ENCODE measurements at places on chromosomes 5 and 9.

DNA sequence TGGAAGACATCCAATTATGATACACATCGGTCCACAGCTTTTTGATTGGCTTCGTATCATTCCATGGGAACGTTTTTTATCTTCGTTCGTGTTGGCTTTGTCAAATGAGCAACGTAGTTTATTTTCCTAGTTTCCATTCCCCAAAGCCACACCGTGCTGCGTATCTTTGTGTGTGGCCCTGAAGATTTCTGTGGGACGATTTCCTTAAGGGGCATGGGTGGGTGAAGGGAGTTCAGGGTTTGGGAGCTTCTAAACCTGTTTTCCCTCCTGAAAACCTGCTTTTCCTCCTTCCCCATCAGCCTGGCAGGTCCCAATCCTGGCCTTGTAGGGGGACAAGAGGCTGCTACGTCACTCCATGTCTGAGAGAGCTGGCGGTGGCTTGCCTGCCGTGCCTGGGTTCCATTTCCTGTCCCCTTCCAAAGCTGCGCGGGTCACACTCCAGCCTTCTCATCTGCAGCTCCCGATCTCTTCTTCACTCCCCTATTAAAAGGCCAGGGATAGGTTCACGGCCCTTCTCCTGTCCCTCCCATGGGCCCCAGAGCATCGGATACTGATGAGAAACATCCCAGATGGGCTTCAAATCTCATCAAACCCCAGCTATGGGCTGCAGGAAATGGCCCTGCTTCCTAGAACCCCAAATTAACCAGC lies 23.5 kb upstream of the ASS1 start:
- DNase-seq: no peak

GRCh38 chr9:100505564-100506159 lies 32.7 kb downstream of the TMEFF1 start:
- peak; percentile 4 for DNase-seq

DNA sequence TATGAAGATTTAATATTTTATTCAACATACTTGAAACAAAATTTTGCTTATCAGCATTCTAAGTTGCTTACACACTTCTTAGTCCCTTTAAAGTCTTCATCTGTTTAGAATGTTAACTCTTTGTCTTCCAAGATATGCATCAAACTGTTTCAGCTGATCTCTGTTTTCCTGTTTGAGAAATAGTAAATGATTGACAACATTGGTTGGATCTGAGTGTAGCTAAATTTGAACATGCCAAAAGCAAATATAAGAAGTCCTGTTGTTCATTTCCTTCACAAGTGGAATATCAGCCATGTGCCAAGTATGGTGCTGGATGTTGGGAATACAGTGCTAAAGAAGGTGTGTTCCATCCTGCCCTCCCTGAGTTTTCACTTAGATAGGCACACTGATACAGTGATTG lies 430.4 kb downstream of the EBF1 start:
- no peak for DNase-seq

DNA sequence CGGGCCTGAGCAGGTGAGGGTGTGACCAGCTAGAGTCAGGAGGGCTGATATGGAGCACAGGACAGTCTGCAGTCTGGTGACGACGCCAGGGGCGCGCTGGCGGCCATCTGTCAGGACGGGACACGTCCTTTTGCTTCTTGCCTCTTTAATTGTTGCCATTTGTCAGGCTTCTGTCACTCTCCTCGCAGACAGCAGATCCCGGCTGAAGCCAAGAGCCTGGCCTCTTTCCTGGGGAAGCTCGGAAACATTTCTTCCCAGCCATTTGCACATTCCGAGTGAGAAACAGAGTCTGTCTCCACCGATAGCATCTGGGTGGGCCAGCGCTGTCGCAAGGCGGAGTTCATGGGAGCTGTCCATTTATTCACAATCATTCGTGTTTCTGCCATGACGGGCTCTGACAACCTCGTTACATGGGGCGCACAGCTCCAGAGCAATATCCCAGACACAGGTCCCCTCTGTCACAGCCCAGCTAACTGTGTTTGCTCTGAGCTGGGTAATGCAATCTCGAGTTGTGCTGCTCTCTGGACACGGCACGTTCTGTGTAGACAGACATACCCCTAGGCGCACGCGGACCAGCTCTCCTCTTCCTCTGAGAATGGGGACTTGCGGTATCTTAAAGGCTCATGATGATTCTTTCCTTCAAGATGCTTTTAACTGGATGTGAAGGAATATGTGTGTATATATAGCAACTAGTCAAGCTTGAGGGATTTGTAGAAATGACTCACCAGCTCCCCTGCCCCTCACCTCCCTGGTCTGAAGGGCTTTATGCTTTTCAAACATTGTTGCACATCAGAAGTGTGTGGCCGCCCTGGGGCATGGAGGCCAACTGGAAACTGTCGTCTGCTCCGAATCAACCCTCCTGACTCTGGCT lies 105.3 kb upstream of the FCN2 start:
- DNase-seq: peak; percentile 58

- DNase-seq: no peak
Observed at GRCh38 chr5:126066836-126067235, 356.4 kb upstream of the GRAMD2B start.

- no peak for DNase-seq
Observed at GRCh38 chr5:171366645-171367044, 21.0 kb upstream of the NPM1 start.

- no peak for DNase-seq
Observed at GRCh38 chr9:70502690-70503089, 88.2 kb upstream of the KLF9 start.

- DNase-seq: no peak
Observed at GRCh38 chr9:14451949-14452348, 138.0 kb upstream of the NFIB start.

- no peak for DNase-seq
Observed at GRCh38 chr5:171664489-171664888, 121.1 kb upstream of the SMIM23 start.

- DNase-seq: no peak
Observed at GRCh38 chr5:71954329-71954728, 152.9 kb upstream of the MAP1B start.

DNA sequence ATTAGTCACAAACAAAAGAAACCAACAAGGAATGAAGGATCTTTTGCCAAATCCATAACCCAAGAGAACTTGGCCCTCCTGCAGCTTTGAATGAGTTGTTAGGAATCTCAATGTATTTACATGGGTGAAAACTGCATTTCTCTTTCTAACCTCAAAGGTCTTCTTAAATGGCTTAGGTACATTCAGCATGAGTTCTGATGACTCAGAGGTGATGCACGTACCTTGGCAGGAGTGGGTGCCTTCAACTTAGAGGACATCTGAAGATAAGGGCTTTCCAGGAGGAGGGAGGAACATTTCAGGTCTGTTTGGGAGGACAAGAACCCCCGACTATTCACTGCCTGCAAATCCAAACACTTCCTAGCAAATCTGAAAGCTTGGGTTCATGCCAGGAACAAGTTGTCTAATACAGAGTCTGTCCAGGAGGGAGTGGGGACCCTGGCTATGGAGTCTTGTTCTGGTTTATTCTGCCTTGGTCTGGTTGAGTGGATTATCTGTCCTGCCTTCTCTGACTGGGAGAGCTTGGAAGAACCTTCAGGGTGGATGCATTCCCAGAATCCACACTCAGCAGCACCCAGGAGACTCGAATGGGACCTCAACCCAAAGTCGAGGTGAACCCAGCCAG lies 65.7 kb downstream of the IRX2 start:
- no peak for DNase-seq

- no peak for DNase-seq
Observed at GRCh38 chr5:167837127-167837526, 454.3 kb upstream of the WWC1 start.

- DNase-seq: no peak
Observed at GRCh38 chr9:15927161-15927560, 374.3 kb downstream of the CCDC171 start.

- DNase-seq: no peak
Observed at GRCh38 chr9:124889006-124889405, 27.1 kb downstream of the ARPC5L start.

DNA sequence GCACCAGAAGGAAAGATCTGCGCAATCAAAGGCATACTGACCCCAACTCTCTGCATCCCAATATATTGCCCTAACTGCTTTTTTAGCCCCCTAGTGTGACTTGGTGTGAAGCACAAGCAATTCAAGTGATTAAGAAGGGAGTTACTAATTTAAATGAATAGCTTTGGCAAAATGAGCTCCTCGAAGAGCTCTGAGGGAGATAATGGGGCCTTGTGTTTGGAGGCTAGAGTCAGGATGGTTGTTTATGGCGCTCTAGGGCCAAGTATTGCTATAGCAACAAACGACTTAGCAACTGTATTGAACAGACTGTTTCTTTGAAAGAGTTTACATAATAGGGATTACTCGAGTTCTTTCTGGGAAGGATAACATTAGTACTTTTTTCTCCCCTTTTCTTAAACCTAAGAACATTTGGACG lies 11.5 kb upstream of the C5orf58 start:
- DNase-seq: no peak

GRCh38 chr5:77302653-77303052 lies 92.2 kb downstream of the PDE8B start:
- DNase-seq: no peak

GRCh38 chr5:171387970-171388815 lies 544 bp downstream of the NPM1 start:
- peak; percentile 33 for DNase-seq

- DNase-seq: no peak
Observed at GRCh38 chr5:66908230-66908629, 288.4 kb downstream of the CD180 start.

GRCh38 chr9:91503673-91504081 lies 80.0 kb upstream of the NFIL3 start:
- DNase-seq: no peak

DNA sequence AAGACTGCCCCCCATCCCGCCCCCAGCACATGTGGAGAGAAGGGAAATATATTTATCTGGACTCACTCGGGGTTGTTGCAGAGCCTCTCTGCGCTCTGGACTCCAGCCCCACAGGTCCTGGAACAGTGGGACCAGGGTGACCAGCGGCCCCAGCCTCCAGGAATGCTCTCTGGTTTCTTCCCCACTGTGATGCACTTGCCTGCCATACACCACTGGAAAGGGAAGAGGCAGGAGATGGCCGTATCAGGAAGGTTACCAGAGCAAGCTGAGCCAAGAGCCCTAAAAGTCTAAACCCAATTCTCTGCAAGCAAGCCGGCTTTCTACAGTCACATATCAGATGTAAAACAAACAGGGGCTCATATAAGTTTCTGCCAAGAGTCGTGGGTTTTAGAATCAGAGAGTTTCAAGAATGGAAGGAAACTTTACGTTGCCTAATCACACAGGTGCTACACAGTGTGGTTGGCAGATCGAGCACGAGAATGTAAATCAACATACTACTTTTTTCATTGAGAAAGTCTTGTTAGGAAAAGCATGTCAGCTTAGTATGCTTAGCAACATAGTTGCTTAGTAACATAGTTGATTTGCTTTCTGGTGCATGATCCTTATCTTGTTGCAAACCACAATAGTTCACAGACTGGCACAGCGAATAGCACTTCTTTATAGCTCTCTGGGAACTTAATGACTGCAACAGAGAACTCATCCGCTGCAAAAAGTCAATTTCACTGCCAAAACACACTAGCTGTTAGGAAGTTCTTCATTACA lies 201.2 kb downstream of the TARS1 start:
- DNase-seq: no peak

DNA sequence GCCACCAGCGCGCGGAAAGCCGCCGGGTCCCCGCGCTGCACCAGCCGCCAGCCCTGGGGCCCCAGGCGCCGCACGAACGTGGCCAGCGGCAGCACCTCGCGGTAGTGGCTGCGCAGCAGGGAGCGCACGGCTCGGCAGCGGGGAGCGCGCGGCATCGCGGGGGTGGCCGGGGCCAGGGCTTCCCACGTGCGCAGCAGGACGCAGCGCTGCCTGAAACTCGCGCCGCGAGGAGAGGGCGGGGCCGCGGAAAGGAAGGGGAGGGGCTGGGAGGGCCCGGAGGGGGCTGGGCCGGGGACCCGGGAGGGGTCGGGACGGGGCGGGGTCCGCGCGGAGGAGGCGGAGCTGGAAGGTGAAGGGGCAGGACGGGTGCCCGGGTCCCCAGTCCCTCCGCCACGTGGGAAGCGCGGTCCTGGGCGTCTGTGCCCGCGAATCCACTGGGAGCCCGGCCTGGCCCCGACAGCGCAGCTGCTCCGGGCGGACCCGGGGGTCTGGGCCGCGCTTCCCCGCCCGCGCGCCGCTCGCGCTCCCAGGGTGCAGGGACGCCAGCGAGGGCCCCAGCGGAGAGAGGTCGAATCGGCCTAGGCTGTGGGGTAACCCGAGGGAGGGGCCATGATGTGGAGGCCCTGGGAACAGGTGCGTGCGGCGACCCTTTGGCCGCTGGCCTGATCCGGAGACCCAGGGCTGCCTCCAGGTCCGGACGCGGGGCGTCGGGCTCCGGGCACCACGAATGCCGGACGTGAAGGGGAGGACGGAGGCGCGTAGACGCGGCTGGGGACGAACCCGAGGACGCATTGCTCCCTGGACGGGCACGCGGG lies at the start of gene TERT:
Gene TERT (minus strand): TSS at position 234 of the 815 bp plus-strand sequence. CDS start 79 bp downstream, at position 155.
- no peak for DNase-seq

DNA sequence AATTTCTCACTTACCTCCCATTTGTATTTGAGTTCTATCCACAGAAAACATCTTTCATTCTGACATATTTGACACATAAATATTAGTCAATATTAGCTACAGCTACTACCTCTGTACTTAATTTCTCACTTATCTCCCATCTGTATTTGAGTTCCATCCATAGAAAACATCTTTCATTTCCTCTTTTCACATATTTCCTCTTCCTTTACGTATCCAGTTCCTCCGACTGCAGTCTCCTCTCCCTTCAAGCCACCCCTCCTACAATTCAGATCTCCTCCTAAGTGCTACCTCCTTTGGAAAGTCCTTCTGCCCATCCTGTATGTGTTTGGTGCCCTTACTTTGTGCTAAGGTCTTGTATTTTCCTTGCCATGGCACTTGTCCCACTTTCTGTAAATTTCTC lies 1.6 kb downstream of the SREK1IP1 start:
- no peak for DNase-seq

DNA sequence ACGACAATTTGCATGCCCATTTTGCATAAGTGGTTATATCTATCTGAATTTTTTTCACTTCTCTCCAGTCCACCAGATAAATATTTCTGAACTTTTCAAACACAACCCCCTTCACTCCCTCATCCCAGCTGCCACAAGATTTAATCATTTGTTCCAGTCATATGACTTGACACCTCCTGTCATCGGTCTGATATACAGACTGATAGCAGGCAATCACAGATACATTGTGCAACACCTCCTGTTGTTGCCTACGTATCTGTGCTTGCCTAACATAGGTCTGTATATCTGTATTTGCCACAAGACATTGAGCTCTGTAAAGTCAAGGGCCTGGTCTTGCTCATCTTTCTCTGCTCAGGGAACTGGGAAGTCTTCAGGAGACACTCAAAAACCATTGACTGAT lies 65.6 kb downstream of the GNA14 start:
- DNase-seq: no peak

DNA sequence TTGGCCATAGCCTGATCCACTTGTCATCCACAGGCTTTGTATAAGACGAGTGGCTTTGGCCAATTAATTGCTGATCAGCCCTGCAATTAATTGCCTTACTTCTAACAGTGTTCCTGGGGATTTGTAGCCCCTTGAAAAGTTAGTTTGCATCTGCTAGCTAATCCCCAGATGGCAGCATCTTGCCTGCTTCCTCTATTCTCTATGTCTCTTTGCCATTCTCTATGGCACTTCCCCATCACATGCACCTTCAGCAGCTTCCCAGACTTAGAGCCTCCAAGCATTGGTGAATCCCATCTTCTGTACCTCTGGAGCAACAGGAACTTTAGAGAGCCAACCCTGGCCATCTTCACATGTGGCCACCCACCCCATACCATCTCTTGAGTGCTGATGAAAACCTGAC lies 197.0 kb upstream of the DMAC1 start:
- DNase-seq: no peak

GRCh38 chr9:93346231-93347112 lies 105.0 kb upstream of the FAM120A start:
- DNase-seq: no peak
